NCI-H446 (cell line): ENCODE measurements at places on chromosomes 16 and 17.

- no peak for DNase-seq
These were observed 210.3 kb downstream of the GRIN2A start for GRCh38 chr16:9971907-9972306.

DNA sequence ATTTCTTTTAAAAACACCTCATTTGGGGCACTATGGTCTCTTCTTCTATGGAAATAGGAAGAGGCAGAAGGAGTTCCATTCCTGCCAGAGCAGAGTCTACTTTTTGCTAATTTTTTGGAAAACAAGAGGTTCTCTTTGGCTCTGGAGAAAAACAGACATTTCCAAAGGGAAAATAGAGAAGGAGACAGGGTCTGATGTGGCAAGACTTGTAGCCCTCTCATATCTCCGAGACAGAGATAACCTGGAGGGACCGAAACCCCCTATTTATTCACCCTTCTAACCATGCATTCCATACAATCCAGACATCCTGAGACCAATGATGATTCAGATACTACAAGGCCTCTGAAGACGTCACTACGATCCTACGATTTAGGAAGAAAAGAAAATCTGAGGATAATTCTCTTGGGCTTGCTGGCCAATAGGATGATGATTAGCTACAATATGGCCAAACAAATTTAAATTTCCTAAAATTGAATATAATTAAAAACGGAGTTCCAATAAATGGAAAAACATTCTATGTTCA, 70.2 kb downstream of the HIC1 start:
- no peak for DNase-seq

DNA sequence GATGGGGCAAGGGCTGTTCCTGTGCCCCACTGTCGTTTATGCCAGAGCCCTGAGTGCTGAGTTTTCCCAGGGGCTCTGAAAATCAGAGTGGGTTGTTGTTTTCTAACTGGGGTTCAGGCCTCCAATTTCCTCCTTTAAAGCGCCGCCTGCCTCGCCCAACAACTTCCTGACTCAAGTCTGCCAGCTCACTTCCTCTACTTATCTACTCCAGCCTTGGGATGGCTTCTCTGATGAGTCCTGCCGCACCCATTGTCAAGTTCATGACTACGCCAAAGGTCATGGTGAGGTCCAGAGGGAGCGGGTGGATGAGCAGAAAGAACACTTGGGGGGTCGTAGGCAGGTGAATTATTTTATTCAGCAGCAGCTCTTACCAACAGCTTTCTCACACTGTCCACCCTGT, 104.7 kb downstream of the UTP18 start:
- DNase-seq = no peak

GRCh38 chr17:54237911-54238515, 415.3 kb downstream of the KIF2B start:
- DNase-seq = peak; percentile 25

DNA sequence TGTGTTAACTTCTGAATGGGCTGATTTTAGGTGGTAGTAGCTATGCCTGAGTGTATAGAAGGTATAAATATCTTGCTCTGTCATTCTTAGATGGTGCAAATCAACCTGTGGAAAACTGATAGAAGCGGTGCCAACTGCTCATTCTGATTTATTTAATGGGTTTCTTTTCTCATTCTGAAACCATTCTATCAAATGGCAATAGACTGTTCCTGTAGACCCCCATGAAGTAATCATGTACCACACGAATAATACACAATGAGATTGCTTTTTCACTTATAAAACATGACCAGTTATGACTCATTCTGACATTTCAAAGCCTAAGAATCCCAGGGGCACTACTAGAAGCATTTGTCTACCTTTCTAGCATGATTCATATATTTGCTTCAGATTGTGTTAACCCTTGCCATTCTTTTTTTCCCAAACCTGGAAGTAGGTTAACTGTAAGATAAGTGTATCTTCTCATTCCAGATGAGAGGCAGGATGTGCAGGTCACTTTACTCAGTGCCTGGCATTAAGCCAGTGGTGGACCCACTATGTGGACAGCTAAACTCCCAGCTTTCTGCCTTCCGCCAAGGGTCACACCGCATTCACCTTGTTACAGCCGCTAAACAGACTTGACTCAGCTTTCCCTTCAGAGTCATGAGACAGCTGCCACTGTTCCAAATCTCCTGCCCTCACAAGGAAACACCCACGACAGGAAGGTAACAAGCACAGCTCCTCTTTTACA, 16.4 kb upstream of the SLC16A11 start:
- DNase-seq = no peak

GRCh38 chr17:17946093-17946492, 26.1 kb downstream of the TOM1L2 start:
- no peak for DNase-seq

- DNase-seq = no peak
These were observed 4.1 kb downstream of the CX3CL1 start for GRCh38 chr16:57376313-57376818.

GRCh38 chr16:8945626-8946296, 17.9 kb downstream of the USP7 start:
- no peak for DNase-seq

- DNase-seq = no peak
These were observed 22.4 kb downstream of the ANKRD40 start for GRCh38 chr17:50685334-50685665.

DNA sequence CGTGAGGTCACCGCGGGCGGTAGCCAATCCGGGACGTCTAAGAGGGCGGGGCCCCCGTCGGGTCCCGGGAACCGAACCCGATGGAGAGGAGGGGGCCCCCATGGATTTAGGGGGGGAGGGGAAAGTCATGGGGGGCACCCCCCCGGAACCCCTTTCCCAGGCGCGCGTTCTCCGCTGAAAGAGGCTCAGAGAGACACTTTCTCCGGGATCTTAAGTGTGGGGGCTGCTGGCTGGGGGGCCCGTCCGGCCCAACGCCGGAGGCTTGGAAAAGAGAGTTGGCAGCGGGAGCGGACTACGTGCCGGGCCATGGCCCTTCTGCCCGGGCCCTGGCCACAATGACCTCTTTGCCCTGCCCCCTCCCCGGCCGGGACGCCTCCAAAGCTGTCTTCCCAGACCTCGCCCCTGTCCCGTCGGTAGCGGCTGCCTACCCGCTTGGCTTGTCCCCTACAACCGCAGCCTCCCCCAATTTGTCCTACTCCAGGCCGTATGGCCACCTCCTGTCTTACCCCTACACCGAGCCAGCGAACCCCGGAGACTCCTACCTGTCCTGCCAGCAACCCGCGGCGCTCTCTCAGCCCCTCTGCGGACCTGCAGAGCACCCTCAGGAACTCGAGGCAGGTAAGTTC, at the start of gene DLX4:
DLX4 (plus strand) TSS at position 57 of the 626 bp plus-strand sequence; CDS start at position 336, 279 bp downstream.
- DNase-seq = no peak

GRCh38 chr16:79982361-79982760, 381.8 kb upstream of the MAF start:
- no peak for DNase-seq

- no peak for DNase-seq
These were observed 468 bp downstream of the IL4R start for GRCh38 chr16:27314161-27314723.

- no peak for DNase-seq
These were observed 29.9 kb downstream of the SMARCE1 start for GRCh38 chr17:40617678-40618240.

GRCh38 chr16:56657555-56658326, at the start of gene MT1F:
Gene MT1F (plus strand): TSS chr16:56657959. CDS start chr16:56658059, 100 bp downstream.
- no peak for DNase-seq

DNA sequence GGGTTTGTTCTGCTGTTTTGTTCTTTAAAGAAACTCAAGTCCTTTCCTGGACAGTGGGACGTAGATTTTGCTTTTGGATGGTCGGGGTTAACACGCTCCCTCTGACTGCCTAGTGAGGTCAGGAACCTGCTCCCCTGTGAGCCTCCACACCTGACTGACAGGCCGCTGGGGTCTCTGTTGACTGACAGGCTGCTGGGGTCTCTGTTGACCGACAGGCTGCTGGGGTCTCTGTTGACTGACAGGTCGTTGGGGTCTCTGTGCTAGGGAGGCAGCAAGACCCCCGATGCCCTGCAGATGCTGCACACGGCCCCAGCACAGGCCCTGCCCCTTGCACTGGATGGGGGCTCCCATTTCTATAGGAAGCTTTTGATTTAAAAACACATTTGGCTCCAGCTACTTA, 33.5 kb downstream of the LMF1 start:
- DNase-seq = no peak
